ENCODE measurements at places on chromosomes 6 and 20.

GRCh38 chr6:106794129-106794528 lies 164.8 kb downstream of the QRSL1 start:
- H3K4me3 ChIP-seq = no peak overlapping the region
- no peak for DNase-seq
- H3K36me3 ChIP-seq = no peaks in the 10 kb centered on the region
- H3K27me3 ChIP-seq = peaks cover 2% of the 10 kb centered on the region
- H3K4me1 ChIP-seq = no peaks in the 10 kb centered on the region

GRCh38 chr20:931401-931800 lies 15.3 kb upstream of the ANGPT4 start:
- no peaks in the 10 kb centered on the region for H3K27me3 ChIP-seq
- H3K4me3 ChIP-seq = no peak overlapping the region
- H3K36me3 ChIP-seq = no peaks in the 10 kb centered on the region
- no peak overlapping the region for H3K27ac ChIP-seq
- DNase-seq = peak; percentile 27
- no peaks in the 10 kb centered on the region for H3K4me1 ChIP-seq

- H3K27ac ChIP-seq = no peak overlapping the region
- no peaks in the 10 kb centered on the region for H3K36me3 ChIP-seq
- H3K4me1 ChIP-seq = no peaks in the 10 kb centered on the region
- no peaks in the 10 kb centered on the region for H3K27me3 ChIP-seq
Observed at GRCh38 chr6:130223508-130223907, 757 bp upstream of the SAMD3 start.

DNA sequence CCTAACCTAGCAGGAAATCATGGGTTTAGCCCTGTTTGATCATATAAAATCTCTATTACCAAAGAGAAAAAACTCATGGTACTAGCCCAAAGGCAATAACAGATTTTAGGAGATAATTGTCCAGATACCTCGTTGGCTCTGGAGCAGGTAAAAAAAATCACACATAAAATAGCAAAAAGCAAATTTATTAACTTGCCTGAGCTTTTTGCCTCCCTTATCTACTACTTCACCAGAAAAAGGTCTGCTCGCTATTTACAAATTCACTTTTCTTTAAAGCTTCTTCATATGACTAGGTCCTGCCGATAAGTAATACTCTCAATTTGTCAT lies 82.4 kb downstream of the GJA10 start:
- H3K4me1 ChIP-seq = no peaks in the 10 kb centered on the region
- H3K36me3 ChIP-seq = no peaks in the 10 kb centered on the region
- no peak overlapping the region for H3K4me3 ChIP-seq
- DNase-seq = no peak
- H3K27me3 ChIP-seq = no peaks in the 10 kb centered on the region

- no peak overlapping the region for H3K27ac ChIP-seq
- no peaks in the 10 kb centered on the region for H3K36me3 ChIP-seq
- H3K4me1 ChIP-seq = peaks cover 3% of the 10 kb centered on the region
- no peak overlapping the region for H3K4me3 ChIP-seq
- H3K27me3 ChIP-seq = no peaks in the 10 kb centered on the region
- no peak for DNase-seq
Observed at GRCh38 chr6:106381881-106382280, 21.4 kb downstream of the CRYBG1 start.

- H3K27ac ChIP-seq = no peak overlapping the region
- DNase-seq = no peak
- no peaks in the 10 kb centered on the region for H3K36me3 ChIP-seq
- no peak overlapping the region for H3K4me3 ChIP-seq
- H3K27me3 ChIP-seq = no peaks in the 10 kb centered on the region
Observed at GRCh38 chr6:33995309-33996119, 150.4 kb downstream of the GRM4 start.

All from common myeloid progenitor, CD34-positive (primary cell).